ENCODE measurements at places on chromosomes 11 and 22.

- DNase-seq = no peak
Observed at GRCh38 chr22:25623310-25623734, 58.8 kb downstream of the GRK3 start.

DNA sequence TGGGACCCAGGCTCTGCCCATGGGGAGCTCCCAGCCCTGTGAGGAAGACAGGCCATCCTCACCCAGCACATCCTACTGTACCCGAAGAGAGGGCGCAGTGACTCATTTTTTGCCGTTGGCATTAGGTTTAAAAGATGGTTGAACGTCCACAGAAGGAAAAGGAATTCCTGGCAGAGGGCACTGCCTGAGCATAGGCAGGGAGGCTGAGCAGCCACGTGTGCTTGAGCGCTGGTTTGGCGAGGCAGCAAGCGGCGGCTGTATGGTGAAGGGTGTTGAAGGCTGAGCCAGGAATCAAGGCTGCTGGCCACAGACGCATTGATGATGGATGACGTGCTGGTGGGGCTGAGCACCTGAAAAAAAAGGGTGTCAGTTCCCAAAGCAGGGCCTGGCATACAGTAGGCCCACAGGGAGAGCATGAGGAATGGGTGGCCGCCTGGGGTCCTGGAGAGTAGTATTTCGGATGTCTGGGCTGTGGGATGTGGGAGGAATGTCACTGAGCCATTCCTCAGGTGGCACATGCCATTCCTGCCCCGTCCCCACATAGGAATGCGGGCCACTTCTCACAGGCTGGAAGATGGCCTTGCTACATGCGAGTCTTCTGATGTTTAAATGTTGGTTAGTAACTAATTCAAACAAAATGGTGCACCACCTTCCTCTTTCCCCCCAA is 112.5 kb downstream of the KIAA1671 start:
- DNase-seq = no peak

DNA sequence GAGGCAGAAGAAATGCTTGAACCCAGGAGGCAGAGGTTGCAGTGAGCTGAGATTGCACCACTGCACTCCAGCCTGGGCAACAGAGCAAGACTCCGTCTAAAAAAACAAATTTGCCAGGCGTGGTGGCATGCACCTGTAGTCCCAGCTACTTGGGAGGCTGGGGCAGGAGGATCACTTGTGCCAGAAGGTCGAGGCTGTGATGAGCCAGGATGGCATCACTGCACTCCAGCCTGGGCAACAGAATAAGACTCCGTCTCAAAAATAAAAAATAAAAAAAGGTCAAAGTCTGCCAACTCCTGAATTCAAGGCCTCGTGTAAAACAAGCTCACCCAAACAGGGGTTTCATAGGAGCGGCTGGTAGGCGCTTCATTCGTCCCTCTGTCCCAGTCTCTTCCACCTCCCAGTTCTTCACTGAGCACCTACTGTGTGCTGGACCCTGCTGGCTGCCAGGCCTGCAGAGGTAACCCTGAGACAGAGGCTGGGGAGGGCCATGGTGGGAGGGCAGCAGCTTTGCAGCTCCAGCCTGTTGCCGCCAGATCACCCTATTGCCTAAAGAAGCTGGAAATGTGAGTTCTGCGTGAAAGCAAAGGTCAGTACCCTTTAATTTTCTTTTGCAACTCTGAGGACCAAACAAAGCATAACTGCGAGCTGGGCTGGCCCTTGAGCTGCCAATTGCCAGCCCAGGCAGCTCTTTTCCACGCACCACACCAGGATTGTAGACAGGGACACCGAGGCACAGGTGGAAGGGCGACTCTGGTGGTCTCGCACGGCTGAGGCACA is 15.3 kb downstream of the RPL3 start:
- no peak for DNase-seq

- DNase-seq = no peak
Observed at GRCh38 chr22:20607157-20607907, 99.9 kb downstream of the MED15 start.

DNA sequence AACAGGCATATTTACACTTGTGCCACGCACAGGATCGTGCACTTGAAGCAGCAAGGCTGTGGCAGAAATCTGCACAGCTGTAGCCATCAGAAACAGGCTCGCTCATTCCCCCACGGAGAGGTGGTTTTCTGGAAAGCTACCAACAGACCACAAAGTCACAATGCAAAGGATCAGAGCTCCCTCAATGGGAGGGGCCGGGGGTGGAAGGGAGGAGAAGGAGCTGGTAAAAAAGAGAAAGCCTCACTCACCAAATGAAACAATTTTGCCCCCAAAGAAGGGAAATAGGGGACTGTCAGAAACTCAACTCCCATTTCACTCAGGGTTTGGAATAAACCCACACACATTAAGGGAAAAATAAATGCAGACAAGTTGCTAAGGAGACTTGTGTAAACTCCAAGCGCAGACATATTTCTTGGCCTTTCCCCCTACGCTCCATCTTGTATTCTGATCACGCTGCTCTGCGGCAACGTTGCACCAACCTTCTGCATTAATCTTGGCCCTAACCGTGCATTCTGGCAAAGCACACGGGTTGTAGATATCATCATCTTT is 43.2 kb upstream of the BLID start:
- DNase-seq = no peak

GRCh38 chr11:125171974-125172373 is 7.4 kb downstream of the PKNOX2 start:
- DNase-seq = no peak

DNA sequence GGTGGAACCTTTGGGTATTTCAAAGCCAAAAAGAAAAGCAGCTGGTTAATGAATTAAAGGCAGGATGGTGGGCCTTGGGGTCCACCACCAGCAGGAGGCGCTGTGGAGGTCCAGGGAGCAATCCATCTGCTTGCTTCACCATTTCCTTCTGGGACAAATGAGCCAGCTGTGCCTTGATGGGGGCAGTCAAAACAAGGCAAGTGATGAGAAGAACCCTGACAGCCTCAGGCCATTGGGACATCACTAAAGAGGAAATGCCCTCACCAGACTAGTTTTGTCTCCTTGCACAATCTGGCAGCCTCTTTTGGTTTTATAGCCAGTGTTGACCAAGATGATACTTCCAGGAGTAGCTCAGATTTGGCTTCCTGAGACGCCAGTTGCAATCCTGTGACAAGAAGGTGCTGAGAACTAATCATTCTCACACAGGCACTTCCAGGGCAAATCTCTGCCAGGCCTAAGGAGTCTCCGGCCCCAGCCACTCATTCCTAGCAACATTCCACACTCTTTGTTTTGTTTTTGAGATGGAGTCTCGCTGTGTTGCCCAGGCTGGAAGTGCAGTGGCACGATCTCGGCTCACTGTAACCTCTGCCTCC is 38.2 kb upstream of the WEE1 start:
- peak; percentile 84 for DNase-seq

GRCh38 chr11:6757373-6757967 is 14.3 kb downstream of the OR2AG2 start:
- DNase-seq = peak; percentile 57

DNA sequence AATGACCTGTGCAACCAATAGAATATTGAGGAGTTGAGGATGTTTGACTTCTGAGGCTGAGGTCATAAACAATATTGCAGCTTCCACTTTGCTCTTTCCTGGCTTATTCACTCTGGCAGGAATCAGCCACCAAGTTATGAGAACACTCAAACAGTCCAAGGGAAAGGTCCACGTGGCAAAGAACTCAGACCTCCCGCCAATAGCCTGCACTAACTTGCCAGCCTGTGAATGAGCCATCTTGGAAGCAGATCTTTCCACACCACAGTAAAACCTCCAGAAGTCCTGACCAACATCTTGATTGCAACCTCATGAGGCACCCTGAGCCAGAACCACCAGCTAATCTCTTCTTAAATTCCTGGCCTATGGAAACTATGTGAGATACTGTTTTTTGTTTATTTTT is 22.7 kb upstream of the PICALM start:
- DNase-seq = no peak

GRCh38 chr11:15897211-15897960 is 459.0 kb downstream of the SOX6 start:
- no peak for DNase-seq

DNA sequence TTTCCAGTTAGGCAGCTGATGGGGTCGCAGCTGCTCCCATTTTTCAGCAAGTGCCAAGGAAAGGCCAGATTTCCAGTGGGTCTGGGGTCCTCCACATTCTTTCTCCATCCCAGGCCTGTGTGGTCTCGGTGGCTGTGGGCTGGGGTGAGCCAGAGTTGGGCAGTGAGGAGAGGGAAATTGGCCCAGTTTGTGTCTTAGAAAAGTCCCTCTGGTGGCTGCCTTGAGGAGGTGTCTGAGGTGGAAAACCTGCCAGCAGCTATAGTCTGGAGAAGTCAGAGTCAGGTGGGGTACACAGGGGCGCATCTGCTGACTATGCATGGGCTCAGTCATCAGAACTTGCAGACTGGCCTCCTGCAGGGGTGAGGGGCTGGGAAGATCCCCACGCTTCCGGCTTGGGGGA is 30.5 kb downstream of the MRGPRD start:
- no peak for DNase-seq

- no peak for DNase-seq
Observed at GRCh38 chr11:78809931-78810541, 235.4 kb upstream of the NARS2 start.

GRCh38 chr11:45994371-45995341 is 72.2 kb downstream of the LARGE2 start:
- DNase-seq = no peak

GRCh38 chr11:117882311-117882905 is 6.0 kb upstream of the FXYD6 start:
- DNase-seq = no peak

GRCh38 chr22:47794851-47795250 is 1032.4 kb downstream of the TBC1D22A start:
- DNase-seq = no peak

- DNase-seq = no peak
Observed at GRCh38 chr11:31817621-31818424, 6.7 kb upstream of the PAX6 start.

- DNase-seq = no peak
Observed at GRCh38 chr11:72745511-72745910, 6.7 kb downstream of the ARAP1 start.

DNA sequence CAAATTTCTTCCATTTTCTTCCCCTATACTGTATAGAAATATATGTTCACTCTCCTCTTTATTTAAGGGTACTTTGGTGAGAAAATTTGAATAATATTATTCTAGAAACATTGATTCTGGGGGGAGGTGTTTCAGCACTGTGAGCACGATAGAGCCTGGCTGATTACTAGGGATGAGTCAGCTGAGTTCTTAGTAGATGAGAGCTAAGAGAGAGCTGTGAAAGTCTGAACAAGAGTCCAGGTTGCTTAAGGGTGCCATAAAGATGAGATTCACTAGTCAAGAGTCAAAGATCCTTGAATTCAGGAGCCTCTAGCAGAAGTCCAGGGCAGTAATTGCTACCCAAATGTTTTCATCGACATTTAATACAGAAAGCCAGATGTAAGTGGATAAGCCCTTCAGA is 756.6 kb upstream of the API5 start:
- DNase-seq = no peak

- no peak for DNase-seq
Observed at GRCh38 chr11:26947904-26948639, 45.8 kb upstream of the FIBIN start.

Measured in stimulated activated CD4-positive, alpha-beta T cell treated with anti-CD3 and anti-CD28 coated beads, Interleukin-1b, Interleukin-23, amount 100 ng/mL, for 4 hours (primary cell).